Stimulated activated CD4-positive, alpha-beta T cell treated with anti-CD3 and anti-CD28 coated beads, Interleukin-2, amount 100 ng/mL, for 4 hours (primary cell): ENCODE measurements at places on chromosomes 2 and 18.

DNA sequence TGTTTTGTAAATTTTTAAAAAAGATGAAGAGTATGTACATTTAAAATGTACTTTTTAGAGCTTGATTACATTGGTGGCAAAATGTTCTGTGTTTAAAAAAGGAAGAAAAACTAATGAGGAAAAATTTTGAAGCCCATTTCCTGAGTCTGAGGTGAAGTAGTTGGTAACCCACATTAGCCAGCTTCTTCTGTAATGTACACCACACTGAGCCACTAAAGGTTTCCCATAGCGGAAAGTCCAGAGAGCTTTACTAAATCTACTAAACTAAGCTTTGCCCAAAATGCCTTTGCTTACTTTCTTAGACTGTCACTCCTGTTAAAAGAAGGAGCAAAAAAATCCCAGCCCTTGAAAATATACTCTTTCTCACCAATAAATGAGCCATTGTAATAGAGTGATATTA lies 804.8 kb upstream of the ZEB2 start:
- no peak for DNase-seq

DNA sequence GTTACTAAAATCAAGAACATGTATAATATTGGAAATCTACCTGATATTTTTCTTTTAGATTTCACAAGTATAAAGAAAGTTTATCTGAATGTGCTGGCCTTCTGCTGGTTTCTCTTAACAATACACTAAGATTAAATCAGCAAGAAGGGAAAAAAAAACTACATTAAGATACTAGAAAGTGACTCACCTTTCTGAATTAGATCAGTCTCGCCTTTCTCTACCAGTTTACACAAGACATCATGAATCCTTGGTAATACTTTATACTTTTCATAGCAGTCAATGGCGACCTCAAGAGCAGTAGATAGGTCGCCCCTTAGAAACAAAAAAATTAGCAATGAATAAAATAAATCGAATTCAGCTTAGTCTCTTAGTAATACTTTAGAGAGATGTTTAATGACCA lies 61.2 kb downstream of the LRPPRC start:
- no peak for DNase-seq

DNA sequence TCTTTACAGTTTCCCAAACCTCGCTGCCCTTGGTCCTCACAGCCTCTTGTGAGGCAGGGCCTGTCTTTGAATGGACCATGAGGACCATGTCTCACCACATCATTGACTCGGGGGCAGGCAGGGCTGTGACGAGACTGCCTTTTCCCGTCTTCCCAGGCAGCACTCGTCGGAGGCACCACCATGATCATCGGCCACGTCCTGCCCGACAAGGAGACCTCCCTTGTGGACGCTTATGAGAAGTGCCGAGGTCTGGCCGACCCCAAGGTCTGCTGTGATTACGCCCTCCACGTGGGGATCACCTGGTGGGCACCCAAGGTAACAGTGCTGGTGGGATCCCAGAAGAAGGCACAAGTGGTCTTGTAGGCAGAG lies 45.7 kb upstream of the MAPRE3 start:
- no peak for DNase-seq

DNA sequence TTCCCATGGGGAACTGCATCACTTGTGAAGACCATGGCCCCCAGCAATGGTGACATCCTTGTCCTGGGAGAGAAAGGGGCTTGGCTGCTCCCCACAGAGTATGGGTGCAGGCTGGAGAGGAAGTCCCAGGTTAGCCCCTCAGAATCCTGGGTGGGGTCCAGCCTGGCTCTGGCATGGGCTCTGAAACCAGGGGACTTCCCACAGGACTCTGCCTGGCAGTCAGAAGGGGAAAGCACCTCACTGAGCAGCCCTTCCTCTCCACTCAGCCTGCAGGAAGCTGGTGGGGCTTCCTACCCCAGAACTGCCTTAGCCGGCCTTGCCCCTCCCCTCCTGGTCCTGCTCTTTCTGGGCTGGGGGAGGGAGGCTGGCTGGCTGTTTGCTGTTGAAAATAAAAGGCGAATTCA lies 3.7 kb downstream of the NEURL3 start:
- DNase-seq, result no peak

- DNase-seq, result no peak
These were observed 19.9 kb upstream of the TMEM18 start for GRCh38 chr2:696999-697627.

GRCh38 chr2:139628931-139629330 lies 848.7 kb upstream of the NXPH2 start:
- DNase-seq, result no peak

DNA sequence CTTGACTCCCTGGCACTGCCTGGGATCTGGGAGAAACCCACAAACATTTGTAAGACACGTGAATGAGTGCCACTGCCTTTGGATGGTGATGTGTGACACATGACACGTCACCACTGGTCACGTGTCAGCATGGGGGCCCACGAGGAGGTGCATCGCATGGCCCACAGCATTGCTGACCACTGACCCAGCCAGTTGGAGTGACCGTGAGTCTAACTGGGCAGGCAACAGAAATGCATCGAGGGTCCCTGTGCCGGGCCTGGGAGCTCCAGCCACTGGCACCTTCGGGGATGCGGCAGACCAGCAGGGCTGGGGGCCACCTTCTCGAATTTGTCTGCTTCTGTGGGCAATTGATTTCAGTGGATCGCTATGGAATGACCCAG lies 121.9 kb upstream of the HDAC4 start:
- DNase-seq, result no peak

DNA sequence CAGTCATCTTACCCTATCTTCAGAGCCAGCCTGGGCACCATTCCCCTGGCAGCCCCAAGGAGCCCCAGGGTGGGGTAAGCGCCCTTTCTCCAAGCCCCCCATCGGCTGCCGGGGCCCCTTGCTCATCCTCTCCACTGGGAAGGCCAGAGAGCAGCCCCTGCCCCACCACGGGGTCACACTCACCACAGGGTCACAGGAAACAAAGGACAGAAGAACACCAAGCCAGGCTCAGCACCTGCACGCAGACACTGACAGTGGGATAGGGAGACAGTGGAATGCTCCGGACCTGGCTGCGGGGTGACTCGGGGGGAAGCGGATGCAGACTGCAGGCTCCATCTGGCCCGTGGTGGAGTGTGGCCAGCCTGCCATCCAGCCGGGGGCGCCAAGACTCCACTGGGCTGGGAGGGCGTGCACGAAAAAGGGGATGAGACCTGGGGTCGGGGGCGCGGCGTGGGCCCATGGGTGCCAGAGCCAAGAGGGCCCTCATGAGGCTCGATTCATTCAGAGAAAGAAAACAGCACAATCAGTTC lies 21.1 kb downstream of the HDAC4 start:
- no peak for DNase-seq

GRCh38 chr2:111704246-111704645 lies 179.7 kb downstream of the ANAPC1 start:
- DNase-seq, result no peak

GRCh38 chr2:233033672-233034071 lies 1.2 kb downstream of the NEU2 start:
- DNase-seq, result no peak

GRCh38 chr18:59220784-59221765 lies 1.1 kb downstream of the GRP start:
- DNase-seq, result no peak

DNA sequence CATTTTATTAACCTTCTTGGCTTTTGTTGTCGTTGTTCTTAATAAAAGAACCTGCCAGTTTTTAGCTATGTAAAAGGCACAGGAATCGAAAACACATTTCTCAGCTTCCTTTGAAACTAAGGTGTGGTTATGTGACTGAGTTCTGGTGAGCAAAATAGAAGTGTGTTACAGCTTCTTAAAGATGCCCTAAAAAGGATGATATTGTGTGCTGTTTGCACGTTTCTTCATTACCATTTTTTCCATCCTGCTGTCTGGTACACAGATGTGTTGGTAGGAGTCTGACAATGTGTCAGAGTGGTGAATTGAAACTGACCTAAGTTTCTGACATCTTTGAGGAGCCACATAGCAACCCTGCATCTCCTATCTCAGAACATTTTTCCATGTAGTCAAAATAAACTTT lies 380.6 kb downstream of the SUCLG1 start:
- no peak for DNase-seq

GRCh38 chr2:229130522-229130921 lies 140.6 kb downstream of the PID1 start:
- DNase-seq, result no peak

DNA sequence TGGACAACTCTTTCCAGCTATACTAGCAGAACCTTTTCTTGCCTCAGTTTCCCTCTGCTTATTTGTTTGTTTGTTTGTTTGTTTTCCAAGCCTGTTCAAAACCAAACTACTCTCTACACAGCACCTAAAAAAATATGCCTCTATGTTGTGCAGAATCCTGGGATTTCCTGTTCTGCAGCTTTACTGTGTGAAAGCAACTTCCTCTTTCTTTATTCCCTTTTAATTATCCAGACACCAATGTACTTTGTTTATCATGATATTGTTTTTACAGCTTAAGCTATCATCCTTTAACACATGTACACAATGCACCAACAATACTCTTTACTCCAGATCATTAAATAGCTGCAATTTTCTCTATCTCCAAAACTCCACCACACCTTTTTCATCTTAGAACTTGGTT lies 259.5 kb downstream of the EPHA4 start:
- no peak for DNase-seq

DNA sequence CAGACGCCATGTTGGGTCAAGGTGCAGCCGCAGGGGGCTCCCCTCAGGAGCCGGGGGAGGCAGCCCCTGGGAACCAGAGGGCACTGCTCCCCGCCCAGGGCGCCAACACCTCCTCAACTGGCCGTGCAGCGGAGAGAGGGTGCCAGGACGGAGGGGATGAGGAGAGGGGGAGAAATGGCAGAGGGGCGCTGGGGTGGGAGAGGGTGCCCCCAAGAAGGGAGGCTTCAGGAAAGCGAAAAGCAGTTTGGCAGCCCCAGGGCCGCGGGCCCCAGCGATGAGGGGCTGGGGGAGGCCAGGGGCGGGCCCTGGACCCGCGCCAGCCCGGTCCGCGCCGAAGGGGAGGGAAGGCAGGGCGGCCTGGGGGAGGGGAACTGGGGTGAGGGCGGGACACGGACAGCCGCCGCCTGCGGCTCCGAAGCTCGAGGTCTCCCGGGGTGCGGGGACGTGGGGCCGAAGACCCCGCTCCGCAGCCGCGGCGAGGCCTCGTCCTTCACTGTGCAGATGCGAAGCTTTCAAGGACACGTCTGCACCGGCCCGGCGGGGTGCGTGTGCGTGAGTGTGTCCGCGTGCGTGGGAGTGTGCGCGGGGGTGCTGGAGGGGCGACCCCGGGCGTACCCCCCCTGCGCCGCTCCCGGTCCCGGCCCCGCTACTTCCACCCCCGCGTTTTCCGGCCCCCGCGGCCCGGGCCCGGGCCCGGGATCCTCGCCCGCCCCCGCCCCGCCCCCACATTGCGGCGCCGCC lies 1.4 kb downstream of the DNMT3A start:
- DNase-seq, result no peak
